Inflammatory macrophage treated with lipopolysaccharide for 4 hours (primary cell): ENCODE measurements at places on chromosomes 4 and X.

DNA sequence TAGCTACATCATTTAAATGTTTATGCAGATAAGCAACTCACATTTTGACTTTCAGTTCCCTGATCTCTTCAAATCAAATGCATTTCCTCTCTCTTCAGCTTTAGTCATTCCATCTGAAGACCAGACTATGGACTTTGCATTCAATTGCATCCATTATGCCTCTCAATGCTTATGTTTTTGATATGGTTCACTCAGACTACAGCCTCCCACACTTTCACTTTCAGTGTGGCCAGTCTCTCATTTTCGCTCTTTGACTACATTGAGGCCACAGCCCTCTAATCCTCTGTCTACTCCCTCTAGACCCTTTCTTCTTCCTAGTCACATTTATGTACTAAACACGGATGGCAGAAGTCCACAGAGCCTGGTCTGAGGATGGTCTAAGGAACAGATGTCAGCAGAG lies 24.5 kb upstream of the VEGFC start:
- no peak for DNase-seq

DNA sequence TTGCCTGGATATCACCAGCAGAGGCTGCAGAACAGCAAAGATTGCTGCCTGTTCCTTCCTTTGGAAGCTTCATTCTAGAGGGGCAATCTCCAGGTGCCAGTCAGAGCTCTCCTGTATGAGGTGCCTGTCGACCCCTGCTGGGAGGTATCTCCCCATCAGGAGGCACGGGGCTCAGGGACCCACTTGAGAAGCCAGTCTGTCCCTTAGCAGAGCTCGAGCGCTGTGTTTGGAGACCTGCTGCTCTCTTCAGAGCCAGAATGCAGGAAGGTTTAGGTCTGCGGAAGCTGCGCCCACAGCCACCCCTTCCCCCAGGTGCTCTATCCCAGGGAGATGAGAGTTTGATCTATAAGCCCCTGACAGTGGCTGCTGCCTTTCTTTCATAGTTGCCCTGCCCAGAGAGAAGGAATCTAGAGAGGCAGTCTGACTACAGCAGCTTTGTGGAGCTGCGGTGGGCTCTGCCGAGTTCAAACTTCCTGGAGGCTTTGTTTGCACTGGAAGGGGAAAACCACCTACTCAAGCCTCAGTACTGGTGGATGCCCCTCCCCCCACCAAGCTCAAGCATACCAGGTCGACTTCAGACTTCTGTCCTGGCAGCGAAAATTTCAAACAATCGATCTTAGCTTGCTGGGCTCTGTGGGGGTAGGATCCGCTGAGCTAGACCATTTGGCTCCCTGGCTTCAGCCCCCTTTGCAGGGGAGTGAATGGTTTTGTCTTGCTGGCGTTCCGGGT lies 57.9 kb downstream of the DKK2 start:
- DNase-seq: no peak

- DNase-seq: peak; percentile 82
Measured at GRCh38 chr4:8336412-8337075, 67.0 kb downstream of the HTRA3 start.

DNA sequence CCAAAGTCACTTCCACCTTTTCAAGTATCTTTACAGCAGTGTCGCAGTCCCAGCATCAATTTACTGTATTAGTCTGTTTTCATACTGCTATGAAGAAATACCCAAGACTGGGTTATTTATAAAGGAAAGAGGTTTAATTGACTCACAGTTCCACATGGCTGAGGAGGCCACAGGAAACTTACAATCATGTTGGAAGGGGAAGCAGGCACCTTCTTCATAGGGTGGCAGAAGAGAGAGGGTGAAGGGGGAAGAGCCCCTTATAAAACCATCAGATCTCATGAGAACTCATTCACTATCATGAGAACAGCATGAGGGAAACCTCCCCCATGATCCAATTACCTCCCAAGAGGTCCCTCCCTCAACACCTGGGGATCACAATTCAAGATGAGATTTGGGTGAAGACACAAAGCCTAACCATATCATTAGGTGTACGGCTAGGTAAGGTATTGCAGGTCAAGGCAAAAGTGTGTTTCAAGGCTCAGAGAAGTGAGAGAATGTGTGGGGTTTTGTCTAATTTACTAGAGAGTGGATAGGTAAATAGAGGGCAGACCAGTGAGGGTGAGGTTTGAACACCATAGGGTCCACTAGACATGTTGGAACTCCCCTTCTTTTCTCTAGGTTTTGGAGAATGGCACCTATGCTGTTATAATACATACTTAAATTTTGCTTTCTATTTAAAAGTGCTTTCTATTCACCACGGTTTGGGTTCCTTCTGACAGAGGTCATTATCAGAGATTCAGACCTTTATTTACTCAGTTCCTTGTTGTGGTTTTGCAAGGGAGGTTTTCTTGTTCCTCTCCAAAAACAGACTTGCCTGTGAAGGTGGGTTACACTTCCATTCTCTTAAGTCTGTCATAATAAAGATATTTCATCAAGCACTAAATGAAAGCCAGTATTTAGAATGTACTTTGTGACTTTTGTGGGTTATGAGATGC lies 186.6 kb downstream of the CPEB2 start:
- peak; percentile 12 for DNase-seq

- peak; percentile 73 for DNase-seq
Measured at GRCh38 chr4:87853108-87853507, 20.3 kb downstream of the MEPE start.

DNA sequence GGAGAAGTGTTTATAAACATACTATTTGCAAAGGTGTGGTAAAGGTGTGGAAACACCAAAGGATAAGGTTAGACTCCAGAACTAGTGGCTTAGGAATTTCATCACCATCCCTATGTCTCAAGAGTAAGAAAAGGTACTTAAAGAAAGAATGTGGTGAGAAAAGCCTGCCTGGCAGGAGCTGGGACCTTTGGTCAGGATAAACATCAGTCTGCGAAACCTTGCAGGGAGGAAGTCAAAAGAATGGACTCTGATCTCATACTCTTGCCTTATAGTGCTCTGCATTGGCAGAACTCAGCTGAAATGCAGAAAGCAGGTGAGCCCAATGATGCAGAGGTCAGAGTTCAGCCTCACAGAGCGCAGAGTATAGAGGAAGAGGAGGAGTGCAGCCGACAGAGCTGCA lies 97.2 kb upstream of the NR3C2 start:
- DNase-seq: no peak

- DNase-seq: no peak
Measured at GRCh38 chr4:108941904-108942430, 179.1 kb upstream of the ETNPPL start.

GRCh38 chrX:35696760-35697234 lies 101.3 kb upstream of the MAGEB16 start:
- no peak for DNase-seq

GRCh38 chrX:18542131-18542530 lies 116.7 kb downstream of the CDKL5 start:
- DNase-seq: no peak

- DNase-seq: no peak
Measured at GRCh38 chrX:124925681-124926080, 394.0 kb upstream of the TEX13C start.

DNA sequence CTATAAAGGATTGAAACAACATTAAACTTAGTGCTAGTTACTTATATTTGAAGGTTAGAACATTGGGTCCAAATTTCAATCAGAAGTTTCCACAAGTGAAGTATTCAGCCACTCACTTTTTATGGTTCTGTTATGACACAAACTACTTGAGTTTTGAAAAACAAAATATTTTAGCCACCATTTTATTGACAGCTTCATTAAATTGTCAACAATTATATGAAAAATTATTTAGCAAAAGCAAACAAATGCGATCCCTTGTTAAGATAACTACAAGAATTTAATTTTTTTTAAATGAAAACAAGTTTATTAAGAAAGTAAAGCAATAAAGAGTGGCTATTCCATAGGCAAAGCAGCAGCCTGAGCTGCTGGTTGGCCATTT lies 3.1 kb downstream of the CXCL2 start:
- DNase-seq: no peak

- DNase-seq: no peak
Measured at GRCh38 chr4:1295405-1296055, 5.8 kb downstream of the MAEA start.

DNA sequence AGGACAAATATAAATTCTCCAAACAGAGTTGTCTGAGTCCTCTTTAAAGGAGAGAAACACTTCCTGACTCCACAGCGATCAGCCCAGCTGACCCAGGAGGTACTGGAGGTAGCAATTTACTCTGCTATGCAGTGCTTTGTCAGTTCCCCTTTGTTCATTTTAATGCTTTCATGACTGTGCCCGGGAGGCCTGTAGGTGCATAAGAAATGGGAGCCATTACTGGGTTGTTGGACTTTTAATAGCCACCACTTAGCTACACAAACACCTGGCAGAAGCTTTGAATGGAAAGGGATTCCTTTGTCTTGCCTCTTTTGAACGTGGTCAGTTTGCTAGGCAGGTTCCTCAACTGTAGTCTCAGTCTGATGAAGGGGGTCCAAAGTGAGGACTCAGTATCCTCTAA lies 59.0 kb upstream of the AFF2 start:
- no peak for DNase-seq

GRCh38 chr4:39689970-39690369 lies 8.0 kb upstream of the UBE2K start:
- DNase-seq: no peak

DNA sequence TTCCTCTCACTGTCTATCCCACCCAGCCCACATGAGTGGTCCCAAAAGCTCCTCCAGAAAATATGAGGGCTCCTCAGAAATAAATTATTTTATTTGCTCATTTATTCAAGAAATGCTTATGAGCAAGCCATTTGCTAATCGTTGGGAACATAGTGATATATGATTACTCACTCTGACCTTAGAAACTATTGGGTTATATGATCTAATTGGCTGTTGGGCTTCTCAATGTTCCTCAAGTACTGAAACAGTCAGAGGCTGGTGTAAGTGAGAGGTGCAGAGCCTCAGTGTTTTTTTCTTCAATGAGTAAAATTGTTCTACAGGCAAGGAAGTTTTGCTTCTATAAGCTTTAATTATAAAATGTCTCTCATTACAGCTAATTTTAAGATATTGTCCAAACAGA lies 893.8 kb upstream of the INTU start:
- no peak for DNase-seq

GRCh38 chrX:150363561-150364346 lies 637 bp downstream of the MAMLD1 start:
- DNase-seq: peak; percentile 37

- peak; percentile 27 for DNase-seq
Measured at GRCh38 chrX:15761564-15762191, 23.6 kb downstream of the CA5B start.

DNA sequence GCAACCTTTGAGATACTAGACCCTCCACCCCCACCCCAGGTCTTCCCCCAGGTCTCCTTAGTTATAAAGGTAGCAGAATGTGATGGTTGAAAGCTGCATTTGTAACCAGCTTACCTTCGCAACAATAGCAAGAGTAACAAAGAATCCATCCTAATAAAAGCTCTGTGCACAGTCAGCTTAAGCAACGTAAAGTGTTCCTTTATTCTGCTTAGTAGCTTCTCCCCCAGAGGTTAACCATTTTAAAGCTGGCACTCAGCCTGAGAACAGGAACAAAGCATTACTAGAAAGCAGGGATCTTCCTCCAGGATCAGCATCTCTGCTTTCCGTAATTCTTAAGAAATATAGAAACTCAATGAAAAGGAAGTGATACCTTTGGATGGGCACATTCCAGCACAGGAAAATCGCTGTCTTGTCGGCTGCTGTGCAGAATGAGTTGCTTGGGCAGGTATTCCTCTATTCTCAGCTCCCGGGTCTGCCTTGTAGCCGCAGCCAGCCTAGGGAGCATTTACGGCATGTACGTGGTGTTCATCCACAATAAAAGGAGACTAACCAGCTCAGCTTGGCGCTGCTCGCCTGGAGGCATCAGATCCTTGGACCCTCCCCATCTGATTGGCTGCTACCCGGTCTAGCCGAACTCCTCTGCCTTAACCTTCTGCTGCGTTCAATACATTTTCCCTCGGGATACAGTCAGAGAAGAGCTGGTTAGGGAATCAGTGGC lies 113.0 kb upstream of the TLR3 start:
- no peak for DNase-seq

DNA sequence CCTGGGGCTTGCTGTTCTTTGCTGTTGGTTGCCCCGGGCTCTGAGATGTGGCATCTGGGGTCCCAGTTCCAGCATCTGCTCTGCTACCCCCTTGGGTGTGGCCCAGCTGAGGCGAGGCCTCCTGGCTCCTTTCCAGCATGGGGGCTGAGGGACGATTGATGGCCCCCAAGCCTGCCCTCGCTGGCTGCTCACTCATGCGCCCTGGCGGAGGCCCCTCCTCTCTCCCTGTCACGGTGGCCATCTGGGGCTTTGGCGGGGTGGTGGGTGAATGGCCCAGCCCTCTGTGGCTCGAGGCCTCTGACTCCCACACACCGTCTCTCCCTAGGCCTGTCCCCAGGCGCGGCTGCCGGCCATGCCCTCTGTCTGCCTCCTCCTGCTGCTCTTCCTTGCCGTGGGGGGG lies 1.8 kb downstream of the PLXNA3 start:
- DNase-seq: no peak

GRCh38 chr4:141352331-141352730 lies 131.6 kb downstream of the ZNF330 start:
- DNase-seq: peak; percentile 70
